ENCODE measurements at places on chromosomes 1 and 21.

- no peak for DNase-seq
These were observed 53.7 kb upstream of the ZNF326 start for GRCh38 chr1:89941110-89941766.

- peak; percentile 31 for DNase-seq
These were observed 35.8 kb downstream of the OLFML2B start for GRCh38 chr1:161987872-161988271.

DNA sequence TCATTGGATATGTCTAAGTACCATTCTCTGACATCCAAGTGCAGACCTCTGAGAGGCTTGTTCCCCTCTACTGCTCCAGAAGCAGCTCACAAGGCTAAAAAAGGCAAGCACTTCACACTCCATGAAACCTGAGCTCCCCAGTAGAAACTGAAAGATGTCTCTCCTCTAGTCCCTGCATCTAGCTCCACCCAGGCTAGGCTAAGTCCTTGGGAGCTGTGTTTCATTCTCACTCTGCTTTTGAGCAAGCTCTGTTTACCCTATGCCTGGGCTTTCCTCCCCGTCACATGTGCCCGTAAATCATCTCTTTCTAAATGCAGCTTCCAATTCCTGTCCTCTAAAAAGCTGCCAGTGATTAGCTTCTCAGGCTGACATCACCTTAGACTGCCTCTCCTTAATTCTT lies 39.0 kb downstream of the LRRC71 start:
- DNase-seq: no peak

GRCh38 chr1:169869426-169869825 lies 24.3 kb downstream of the SCYL3 start:
- DNase-seq: no peak

- peak; percentile 62 for DNase-seq
These were observed 37.3 kb downstream of the PABPC4 start for GRCh38 chr1:39539252-39539790.

DNA sequence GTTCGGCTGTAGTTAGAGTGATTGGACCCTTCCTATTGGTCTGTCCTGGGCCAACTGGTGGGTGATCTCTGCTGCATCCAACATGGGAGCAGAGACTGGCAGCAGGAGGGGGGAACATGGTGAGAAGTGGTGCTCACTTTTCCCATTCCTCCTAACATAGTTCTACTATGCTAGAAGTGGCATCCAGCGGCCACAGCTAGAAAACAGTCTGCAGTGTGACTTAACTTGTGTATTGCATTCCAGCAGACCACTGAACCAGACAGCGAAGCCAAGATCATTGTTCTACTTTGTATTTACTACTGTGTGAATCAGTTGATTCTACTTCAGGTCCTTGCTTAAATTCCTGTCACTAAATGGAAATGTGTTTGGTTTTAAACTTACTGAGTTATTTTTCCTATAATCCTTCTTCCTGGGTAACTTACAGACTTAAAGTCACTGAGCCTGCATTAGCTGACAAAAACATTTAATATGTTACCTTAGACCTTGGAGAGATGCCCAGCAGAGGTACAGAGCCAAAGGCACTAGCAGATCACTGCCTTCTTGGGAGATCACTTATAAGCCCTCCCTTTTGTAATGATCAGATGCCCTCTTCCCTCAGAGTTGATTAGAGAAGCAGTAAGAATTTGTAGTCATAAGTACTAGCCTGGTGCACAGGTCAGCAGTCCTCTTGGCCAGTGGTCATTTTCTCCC lies 8.2 kb downstream of the FABP3 start:
- DNase-seq: no peak

Measured in NCI-H526 treated with DMSO at 0.1 percent for 48 hours (cell line).